ENCODE measurements at places on chromosomes 7 and 10. TPM values are rescaled to one million over a fixed set of nuclear protein-coding genes. Genes with fewer than 3 reads are reported as not detected.

GRCh38 chr10:18557960-18558359 lies 93.4 kb downstream of the NSUN6 start:
- no peak for DNase-seq

GRCh38 chr7:75660566-75661215 lies 78.0 kb downstream of the HIP1 start:
- DNase-seq: no peak

- no peak for DNase-seq
Observed at GRCh38 chr7:65938336-65938895, 43.6 kb downstream of the GUSB start.

DNA sequence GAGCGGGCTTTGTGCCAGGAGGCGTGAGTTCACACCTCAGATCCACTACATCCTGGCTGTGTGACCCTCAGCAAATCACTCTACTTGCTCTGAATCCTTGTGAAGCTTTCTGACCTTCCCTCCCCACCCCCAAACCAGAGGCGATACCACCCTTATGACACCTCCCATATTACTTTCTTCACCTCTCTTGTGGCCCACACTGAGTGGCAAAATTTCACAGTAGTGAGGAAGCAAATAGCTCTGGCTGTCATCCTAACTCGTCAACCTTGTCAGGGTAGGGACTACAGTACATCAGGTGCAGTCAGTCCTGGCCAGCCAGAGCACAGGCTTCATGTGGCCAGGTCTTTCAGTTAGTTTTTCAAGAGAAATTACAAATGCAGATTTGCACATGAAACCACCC lies 19.1 kb downstream of the COL13A1 start:
- DNase-seq: no peak

DNA sequence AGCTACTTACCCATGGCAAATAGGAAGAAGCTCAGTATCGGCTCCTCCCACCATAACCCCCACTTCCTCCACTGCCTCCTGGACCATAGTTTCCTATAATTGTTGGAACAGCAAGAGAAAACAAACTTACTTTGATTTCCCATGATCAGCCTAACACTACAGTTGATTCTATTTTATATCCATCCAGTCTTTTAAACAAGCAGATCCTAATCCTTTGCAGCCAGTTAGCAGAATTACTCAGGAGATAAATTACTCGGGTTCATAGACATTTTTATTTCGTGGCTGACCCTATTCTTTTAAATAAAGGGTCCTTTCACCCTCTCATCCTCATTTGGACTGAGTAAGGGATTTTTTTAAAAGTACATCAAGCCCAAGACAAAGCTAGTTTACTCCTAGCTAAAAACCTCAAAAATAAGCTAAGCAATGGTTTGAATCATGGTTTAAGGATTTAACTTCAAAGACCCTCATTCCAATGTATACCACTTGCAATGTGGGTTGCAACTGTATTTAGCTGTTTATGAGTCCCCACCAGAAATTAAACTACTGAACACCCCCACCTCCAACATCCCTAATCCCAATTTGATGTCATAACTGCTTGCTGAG lies 8.0 kb downstream of the HNRNPA2B1 start:
- DNase-seq: no peak

CWF19L1 gene
- total RNA-seq: 29.6 TPM

TMEM176A gene
- total RNA-seq: 17.1 TPM

BEND7 gene
- total RNA-seq: 23.3 TPM

AKR1D1 gene
- not detected for total RNA-seq
